ENCODE measurements at places on chromosomes 5 and 9. TPM values are rescaled to one million over a fixed set of nuclear protein-coding genes. Genes with fewer than 3 reads are reported as not detected.

The ZNG1F gene
- 11.0 TPM for total RNA-seq

The CDX1 gene
- not detected for total RNA-seq

The SLC4A9 gene
- total RNA-seq = not detected

The PARP8 gene
- total RNA-seq = 136 TPM

The MYOZ3 gene
- total RNA-seq = not detected

The FCN2 gene
- total RNA-seq = not detected

The MARCOL gene
- not detected for total RNA-seq

The ORM2 gene
- 1.4 TPM for total RNA-seq

The LRRC19 gene
- not detected for total RNA-seq

The SPATA31D4 gene
- total RNA-seq = not detected

The HACD4 gene
- 8.9 TPM for total RNA-seq

The GPR150 gene
- 1.4 TPM for total RNA-seq

The PPIP5K2 gene
- total RNA-seq = 47.3 TPM
